ENCODE measurements at places on chromosomes 4 and X. TPM values are rescaled to one million over a fixed set of nuclear protein-coding genes. Genes with fewer than 3 reads are reported as not detected.

DNA sequence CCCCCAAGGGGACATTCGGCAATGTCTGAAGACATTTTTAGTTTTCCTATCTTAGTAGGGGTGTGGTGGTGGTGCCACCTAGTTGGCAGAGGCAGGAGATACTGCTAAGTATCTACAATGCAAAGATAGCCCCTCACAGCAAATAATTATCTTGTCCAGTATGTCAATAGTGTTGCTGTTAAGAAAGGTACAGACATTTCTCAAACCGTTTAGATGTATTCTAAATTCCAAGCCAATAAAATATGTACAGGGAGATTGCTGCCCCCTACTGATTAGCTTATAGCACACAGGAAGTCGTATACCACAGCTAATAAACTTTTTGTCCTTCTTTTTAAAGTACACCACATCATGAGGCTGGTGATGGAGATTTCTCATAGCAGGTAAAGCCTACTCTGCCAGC lies 260.5 kb downstream of the TMA16 start:
- no peaks in the 10 kb centered on the region for H3K27me3 ChIP-seq
- no peak overlapping the region for H3K27ac ChIP-seq
- no peak for DNase-seq
- no peak overlapping the region for H3K4me3 ChIP-seq
- no peaks in the 10 kb centered on the region for H3K36me3 ChIP-seq

- DNase-seq = no peak
- peaks cover 21% of the 10 kb centered on the region for H3K4me1 ChIP-seq
- H3K27ac ChIP-seq = no peak overlapping the region
- no peak overlapping the region for H3K4me3 ChIP-seq
These were observed 25.3 kb downstream of the APBB2 start for GRCh38 chr4:41189076-41189475.

DNA sequence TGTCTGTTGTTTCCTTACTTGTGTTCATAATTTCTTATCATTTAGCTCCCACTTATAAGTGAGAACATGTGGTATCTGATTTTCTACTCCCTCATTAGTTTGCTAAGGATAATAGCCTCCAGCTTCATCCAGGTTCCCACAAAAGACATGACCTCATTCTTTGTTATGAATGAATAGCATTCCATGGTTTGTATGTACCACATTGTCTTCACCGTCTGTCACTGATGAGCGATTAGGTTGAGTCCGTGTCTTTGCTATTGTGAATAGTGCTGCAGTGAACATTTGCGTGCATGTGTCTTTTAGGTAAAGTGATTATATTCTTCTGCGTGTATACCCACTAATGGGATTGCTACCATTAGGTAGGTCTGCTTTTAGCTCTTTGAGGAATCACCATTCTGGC lies 624.3 kb upstream of the EPHA5 start:
- H3K4me3 ChIP-seq = no peak overlapping the region
- H3K27me3 ChIP-seq = no peaks in the 10 kb centered on the region
- no peaks in the 10 kb centered on the region for H3K4me1 ChIP-seq
- no peak for DNase-seq

GRCh38 chr4:27210956-27211355 lies 350.3 kb downstream of the STIM2 start:
- DNase-seq = no peak
- H3K36me3 ChIP-seq = no peaks in the 10 kb centered on the region
- no peaks in the 10 kb centered on the region for H3K4me1 ChIP-seq
- no peak overlapping the region for H3K27ac ChIP-seq
- H3K4me3 ChIP-seq = no peak overlapping the region

GRCh38 chrX:47168495-47169073 lies 23.6 kb downstream of the RBM10 start:
- peaks cover 22% of the 10 kb centered on the region for H3K36me3 ChIP-seq
- DNase-seq = no peak

DNA sequence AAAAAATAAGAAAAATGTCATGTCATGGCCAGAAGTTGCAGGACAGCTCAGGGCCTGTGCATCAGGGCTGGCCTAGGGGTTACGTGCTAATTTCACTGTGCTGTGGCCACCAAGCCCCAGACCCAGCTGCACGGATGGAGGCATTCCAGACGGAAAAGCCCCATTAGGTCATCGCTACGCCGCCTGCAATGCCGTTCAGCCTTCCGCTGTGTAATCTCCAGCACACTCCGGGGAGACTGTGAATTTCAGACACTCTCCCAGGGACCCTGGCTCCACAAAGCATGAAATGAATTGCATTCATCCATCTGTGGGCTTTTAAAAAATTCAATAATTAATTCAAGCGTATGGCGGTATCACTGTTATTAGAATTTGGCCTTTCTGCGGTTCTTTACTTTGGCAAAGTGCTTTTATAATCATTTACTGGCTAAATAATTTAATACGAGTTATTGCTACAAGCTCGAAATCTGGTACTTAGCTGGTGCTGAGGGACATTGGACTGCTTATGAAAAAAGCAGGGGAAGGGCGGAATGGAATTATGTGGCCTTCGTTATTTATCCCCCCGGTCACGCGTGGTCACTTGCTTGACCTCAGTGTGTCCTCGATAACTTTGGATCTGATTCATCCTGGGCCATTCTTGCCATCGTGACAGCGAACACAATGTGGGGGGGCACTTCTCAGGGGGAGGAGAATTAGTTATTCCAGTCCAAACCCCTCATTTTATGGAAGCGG lies 9.0 kb upstream of the NSG1 start:
- no peak for DNase-seq
- H3K4me1 ChIP-seq = no peaks in the 10 kb centered on the region
- H3K27ac ChIP-seq = no peak overlapping the region
- peaks cover 70% of the 10 kb centered on the region for H3K27me3 ChIP-seq
- H3K36me3 ChIP-seq = no peaks in the 10 kb centered on the region

GRCh38 chrX:40131654-40132337 lies 34.0 kb upstream of the BCOR start:
- H3K4me1 ChIP-seq = peaks cover 17% of the 10 kb centered on the region
- no peak overlapping the region for H3K4me3 ChIP-seq
- H3K27ac ChIP-seq = no peak overlapping the region
- no peak for DNase-seq

MTMR8 gene
- total RNA-seq = 3.0 TPM

AASDH gene
- 9.1 TPM for total RNA-seq

CHRDL1 gene
- not detected for total RNA-seq

All from Calu3 (cell line).